ENCODE measurements at places on chromosomes 6 and 20.

DNA sequence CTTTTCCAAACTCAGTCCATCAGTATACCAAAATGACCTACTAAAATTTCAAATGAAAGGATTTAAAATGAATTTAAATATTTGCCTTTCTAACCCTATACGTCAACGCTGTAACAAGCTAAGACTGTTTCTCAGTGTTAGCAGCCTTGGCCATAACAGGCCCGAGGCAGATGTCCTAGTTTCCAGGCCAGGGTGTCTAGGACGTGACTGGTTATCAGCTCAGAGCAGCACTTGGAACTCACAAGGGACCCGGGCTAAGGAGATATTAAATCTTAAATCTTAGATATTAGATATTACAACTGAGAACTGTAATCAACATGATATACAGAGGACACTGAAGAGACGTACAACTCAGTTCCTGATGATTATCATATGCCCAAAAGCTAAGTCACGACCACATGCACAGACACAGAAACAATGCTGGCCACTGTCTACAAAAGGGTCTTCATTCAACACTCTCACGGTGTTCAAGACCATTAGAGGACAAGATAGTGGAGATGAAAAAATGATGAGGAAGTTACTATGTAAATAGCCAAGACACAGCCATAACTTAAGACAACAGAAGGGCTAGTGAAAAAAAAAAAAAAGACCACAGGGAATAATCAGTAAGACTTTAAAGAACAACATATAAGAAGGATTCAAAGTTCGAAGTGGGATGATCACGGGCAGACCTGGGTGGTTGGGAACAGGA lies at the start of gene CLDN20:
Gene CLDN20, plus strand, starts transcription at position 641 of the 691 bp plus-strand sequence. CDS start 11,707 bp downstream, outside the sequence.
- no peak within 1 kb of the TSS for H3K4me3 ChIP-seq
- peaks cover 21% of the 10 kb centered on the region for H3K36me3 ChIP-seq
- no peaks in the 10 kb centered on the region for H3K27me3 ChIP-seq
- peaks cover 9% of the 10 kb centered on the region for H3K4me1 ChIP-seq

GRCh38 chr6:143844006-143844405 lies 868 bp downstream of the LTV1 start:
- no peaks in the 10 kb centered on the region for H3K27me3 ChIP-seq
- no peak for DNase-seq
- H3K36me3 ChIP-seq, result peaks cover 52% of the 10 kb centered on the region
- peak overlapping the region; percentile 99 for H3K27ac ChIP-seq

- peaks cover 9% of the 10 kb centered on the region for H3K36me3 ChIP-seq
- H3K4me3 ChIP-seq, result no peak overlapping the region
- no peak for DNase-seq
- H3K27ac ChIP-seq, result no peak overlapping the region
Observed at GRCh38 chr20:1396702-1397101, 3.8 kb upstream of the FKBP1A start.

- no peak overlapping the region for H3K4me3 ChIP-seq
- no peaks in the 10 kb centered on the region for H3K36me3 ChIP-seq
- peak; percentile 56 for DNase-seq
- H3K27ac ChIP-seq, result no peak overlapping the region
Observed at GRCh38 chr6:152642578-152643375, 5.6 kb upstream of the SYNE1 start.

DNA sequence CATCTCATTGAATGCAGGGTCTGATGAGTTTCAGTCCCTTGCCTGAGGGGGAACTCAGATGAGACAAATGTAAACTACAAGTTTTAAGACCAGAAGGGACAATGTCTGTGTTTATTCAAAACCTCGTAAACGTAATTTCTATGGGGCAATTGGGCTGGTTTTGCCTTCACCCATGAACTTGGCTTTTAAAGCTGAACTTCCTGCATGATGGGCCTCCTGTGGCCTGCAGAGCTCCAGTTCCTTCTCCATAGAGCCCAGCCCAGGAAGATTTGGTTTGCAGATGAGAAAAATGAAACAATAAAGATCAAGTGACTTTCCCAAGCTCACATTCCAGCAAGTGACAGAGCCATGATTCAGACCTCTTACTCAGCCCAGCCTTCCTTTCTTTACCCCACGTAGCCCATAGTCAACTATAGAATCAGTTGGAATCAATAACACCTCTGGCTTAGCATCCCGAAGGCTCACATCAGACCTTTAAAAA lies 612.3 kb downstream of the UTRN start:
- H3K27me3 ChIP-seq, result peaks cover 1% of the 10 kb centered on the region
- H3K4me1 ChIP-seq, result no peaks in the 10 kb centered on the region
- H3K27ac ChIP-seq, result no peak overlapping the region
- H3K4me3 ChIP-seq, result no peak overlapping the region

DNA sequence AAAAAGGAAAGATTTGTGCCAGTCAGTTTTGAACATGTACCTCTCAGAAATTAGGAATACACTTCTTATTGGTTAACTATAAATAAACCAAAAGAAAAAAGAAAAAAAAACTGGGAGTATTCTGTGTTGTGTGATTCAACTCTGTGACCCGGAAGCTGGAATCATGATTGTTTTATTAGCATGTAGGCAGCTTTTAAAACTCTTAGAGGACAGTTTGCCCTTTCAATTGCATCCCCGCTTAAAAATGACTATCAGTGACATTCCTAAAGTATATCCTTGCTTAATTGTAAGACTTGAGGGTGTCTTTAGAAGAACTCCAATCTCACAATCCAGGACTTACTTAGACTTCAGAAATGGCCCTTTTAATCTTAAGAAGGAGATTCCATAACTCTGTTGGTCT lies 29.1 kb upstream of the TENT5A start:
- H3K36me3 ChIP-seq, result no peaks in the 10 kb centered on the region
- no peaks in the 10 kb centered on the region for H3K27me3 ChIP-seq
- no peak for DNase-seq
- H3K27ac ChIP-seq, result no peak overlapping the region

- H3K27me3 ChIP-seq, result peaks cover 60% of the 10 kb centered on the region
- DNase-seq, result no peak
- no peaks in the 10 kb centered on the region for H3K4me1 ChIP-seq
- H3K27ac ChIP-seq, result no peak overlapping the region
- no peaks in the 10 kb centered on the region for H3K36me3 ChIP-seq
- H3K4me3 ChIP-seq, result no peak overlapping the region
Observed at GRCh38 chr6:2480267-2480966, 235.0 kb upstream of the GMDS start.

DNA sequence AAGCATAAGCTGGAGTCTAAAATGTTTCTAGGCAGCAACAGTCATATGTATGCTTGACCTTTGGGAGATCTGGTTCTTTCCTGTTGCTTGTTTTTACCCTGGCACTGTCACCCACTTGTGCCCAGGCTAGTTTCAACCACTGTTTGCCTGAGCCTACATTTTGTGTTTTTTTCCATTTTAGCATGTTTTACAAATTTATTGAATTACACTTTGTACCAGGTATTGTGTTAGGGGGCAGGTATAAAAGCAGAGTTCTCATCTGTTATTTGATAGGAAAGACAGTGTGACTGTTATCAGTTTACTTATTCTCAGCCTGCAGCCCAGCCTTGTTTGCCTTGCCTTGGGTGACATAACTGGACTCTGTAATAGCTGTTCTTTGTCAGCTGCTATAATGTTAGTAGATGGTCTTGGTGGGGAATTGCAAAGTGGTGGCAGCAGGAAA lies 147.0 kb downstream of the CDKAL1 start:
- H3K27ac ChIP-seq, result peak overlapping the region; percentile 60
- H3K36me3 ChIP-seq, result no peaks in the 10 kb centered on the region
- no peak overlapping the region for H3K4me3 ChIP-seq

- no peak overlapping the region for H3K4me3 ChIP-seq
- DNase-seq, result no peak
- H3K27me3 ChIP-seq, result no peaks in the 10 kb centered on the region
Observed at GRCh38 chr6:157557559-157557958, 176.6 kb downstream of the ZDHHC14 start.

DNA sequence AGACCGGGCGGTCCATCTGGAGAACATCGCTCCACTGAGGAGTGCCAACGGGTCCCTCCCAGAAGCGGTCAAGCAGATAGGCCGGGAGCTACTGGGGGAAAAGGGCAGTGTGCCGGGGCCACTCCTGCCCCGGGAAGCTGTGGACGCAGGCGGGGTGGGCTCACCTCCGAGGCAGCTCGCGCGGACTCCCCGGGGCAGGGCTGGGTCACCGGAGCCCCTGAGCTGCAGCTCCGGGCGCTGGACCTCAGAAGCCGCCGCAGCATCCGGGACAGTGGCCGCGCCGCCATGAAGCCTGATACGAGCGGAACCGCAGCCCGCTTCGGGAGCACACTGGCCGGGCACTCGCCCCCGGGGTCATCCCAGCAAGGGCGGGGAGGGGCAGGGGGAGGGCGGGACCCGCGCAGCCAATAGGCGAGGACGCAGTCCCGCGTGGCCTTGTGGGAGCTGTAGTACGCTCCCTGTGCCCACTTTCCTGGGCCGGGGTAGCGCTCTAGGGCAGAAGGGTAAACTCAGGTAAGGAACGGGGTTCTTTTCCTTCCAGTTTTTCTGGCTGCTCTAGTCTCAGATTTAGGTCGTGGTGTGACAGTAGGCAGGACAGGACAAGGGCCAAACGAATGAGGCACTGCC lies at the start of gene MOCS1:
Gene MOCS1, minus strand, starts transcription at position 332 of the 627 bp plus-strand sequence. Its CDS starts 45 bp downstream, at position 287.
- H3K27me3 ChIP-seq, result peaks cover 61% of the 10 kb centered on the region
- peak within 1 kb of the TSS; percentile 80 for H3K27ac ChIP-seq

- no peaks in the 10 kb centered on the region for H3K27me3 ChIP-seq
- peaks cover 17% of the 10 kb centered on the region for H3K4me1 ChIP-seq
- peaks cover 50% of the 10 kb centered on the region for H3K36me3 ChIP-seq
- peak; percentile 55 for DNase-seq
Observed at GRCh38 chr20:49888212-49889000, 26.9 kb downstream of the SPATA2 start.

GRCh38 chr20:6838181-6838826 lies 70.8 kb downstream of the BMP2 start:
- no peak for DNase-seq
- no peaks in the 10 kb centered on the region for H3K4me1 ChIP-seq
- no peak overlapping the region for H3K27ac ChIP-seq
- no peak overlapping the region for H3K4me3 ChIP-seq
- H3K36me3 ChIP-seq, result no peaks in the 10 kb centered on the region
- H3K27me3 ChIP-seq, result no peaks in the 10 kb centered on the region

DNA sequence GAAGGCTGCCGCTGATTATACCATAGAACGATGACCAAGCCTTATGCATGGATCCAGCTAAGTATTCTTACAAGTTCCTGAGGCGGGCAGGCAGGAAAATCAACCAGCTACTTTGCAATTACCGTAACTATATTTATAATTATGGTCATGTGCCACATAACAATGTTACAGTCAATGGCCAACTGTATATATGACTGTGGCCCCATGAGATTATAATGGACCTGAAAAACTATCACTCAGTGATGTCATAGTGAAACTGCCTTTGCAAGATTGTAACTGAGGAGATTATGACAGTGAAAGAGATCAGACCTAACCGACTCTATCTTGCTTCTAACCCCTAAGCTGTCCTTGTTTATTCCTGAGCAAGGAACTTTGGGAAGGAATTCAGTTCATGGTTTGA lies 33.1 kb upstream of the FAM135A start:
- no peak overlapping the region for H3K27ac ChIP-seq
- H3K4me3 ChIP-seq, result no peak overlapping the region
- no peaks in the 10 kb centered on the region for H3K36me3 ChIP-seq

- H3K27me3 ChIP-seq, result peaks cover 46% of the 10 kb centered on the region
- peaks cover 7% of the 10 kb centered on the region for H3K36me3 ChIP-seq
- H3K4me1 ChIP-seq, result peaks cover 8% of the 10 kb centered on the region
- DNase-seq, result no peak
- H3K27ac ChIP-seq, result no peak overlapping the region
- H3K4me3 ChIP-seq, result no peak overlapping the region
Observed at GRCh38 chr20:36862857-36863668, 12.9 kb upstream of the TLDC2 start.

DNA sequence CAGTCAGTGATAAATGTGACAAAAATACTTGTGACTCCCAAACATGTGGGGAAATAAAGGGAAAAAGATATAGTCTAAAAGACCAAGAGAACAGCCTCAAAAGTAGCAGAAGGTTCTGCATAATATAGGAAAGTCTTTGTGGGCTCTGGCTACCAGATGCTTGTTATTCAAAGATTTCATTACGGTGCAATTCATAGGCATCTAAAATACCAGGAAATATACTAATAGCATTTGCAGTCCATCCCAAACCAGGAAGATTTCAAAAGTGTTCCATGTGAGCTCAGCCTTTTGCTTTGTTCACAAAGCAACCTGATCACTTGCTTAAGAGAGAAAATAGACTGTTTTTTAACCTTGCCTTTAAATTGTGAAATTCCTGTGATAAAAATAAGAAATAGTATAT lies 506.7 kb upstream of the MARCKS start:
- H3K27me3 ChIP-seq, result no peaks in the 10 kb centered on the region
- no peak overlapping the region for H3K4me3 ChIP-seq
- no peaks in the 10 kb centered on the region for H3K36me3 ChIP-seq
- no peak for DNase-seq

DNA sequence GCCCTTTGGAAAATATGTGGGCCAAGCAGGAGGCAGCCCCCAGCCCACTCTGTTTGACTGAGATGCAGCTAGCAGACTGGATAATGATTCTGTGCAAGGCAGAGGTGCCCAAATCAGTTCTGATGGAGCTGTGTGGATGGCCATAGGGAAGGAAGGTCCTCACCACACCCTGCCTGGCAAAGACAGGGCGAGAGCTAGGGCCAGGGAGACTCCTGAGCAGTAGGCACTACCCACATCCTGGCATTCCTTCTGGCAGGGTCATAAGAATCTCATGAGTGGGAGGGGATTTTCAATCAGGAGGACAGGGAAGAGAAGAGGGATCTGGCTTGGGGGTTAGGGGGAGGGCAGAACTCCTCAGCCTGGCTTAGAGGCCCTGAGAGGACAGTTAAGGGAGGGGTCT lies 18.6 kb upstream of the TREM2 start:
- peaks cover 5% of the 10 kb centered on the region for H3K4me1 ChIP-seq
- peak overlapping the region; percentile 9 for H3K27ac ChIP-seq
- DNase-seq, result no peak
- H3K4me3 ChIP-seq, result no peak overlapping the region
- H3K27me3 ChIP-seq, result no peaks in the 10 kb centered on the region

- no peak overlapping the region for H3K4me3 ChIP-seq
- H3K27ac ChIP-seq, result no peak overlapping the region
- no peak for DNase-seq
- H3K27me3 ChIP-seq, result no peaks in the 10 kb centered on the region
- no peaks in the 10 kb centered on the region for H3K36me3 ChIP-seq
Observed at GRCh38 chr6:55557146-55557545, 21.8 kb downstream of the HMGCLL1 start.

DNA sequence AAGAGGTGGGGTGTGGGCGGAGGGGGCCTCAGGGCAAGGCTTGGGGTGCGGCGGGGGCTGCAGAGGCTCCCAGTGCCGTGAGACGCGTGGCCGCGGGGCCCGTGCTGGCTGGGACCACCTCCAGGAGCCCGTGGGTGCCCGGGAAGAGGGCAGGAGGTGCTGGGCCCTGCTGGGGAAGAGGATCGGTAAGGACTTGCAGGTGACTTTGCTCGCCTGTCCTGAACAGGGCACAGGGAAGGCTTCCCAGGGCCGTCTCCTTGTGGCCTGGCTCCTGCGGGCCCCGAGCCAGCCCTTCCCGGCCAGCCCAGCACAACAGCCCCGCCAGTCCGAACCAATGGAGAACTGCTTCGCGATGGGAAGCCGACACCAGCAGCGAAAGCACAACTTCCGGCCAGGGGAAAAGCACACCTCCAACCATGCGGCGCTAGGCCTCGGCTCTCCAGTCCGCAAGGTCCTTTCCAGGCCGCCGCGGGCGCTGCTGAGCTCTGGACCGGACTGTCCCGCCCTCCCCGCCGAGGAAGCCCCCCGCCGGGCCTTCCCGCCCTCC lies 32.3 kb downstream of the IRF4 start:
- H3K4me1 ChIP-seq, result peaks cover under 1% of the 10 kb centered on the region
- H3K4me3 ChIP-seq, result no peak overlapping the region

GRCh38 chr20:50645253-50646068 lies 45.9 kb downstream of the RIPOR3 start:
- H3K36me3 ChIP-seq, result no peaks in the 10 kb centered on the region
- H3K27me3 ChIP-seq, result peaks cover 14% of the 10 kb centered on the region
- H3K27ac ChIP-seq, result no peak overlapping the region
- no peak for DNase-seq
- no peaks in the 10 kb centered on the region for H3K4me1 ChIP-seq

Data from effector memory CD8-positive, alpha-beta T cell (primary cell).